ENCODE measurements at places on chromosomes 1 and 21.

GRCh38 chr1:192003295-192004077 lies 154.8 kb upstream of the RGS18 start:
- H3K4me1 ChIP-seq = no peaks in the 10 kb centered on the region
- H3K36me3 ChIP-seq = no peaks in the 10 kb centered on the region
- no peak overlapping the region for H3K27ac ChIP-seq
- DNase-seq = no peak
- H3K27me3 ChIP-seq = no peaks in the 10 kb centered on the region
- no peak overlapping the region for H3K4me3 ChIP-seq

DNA sequence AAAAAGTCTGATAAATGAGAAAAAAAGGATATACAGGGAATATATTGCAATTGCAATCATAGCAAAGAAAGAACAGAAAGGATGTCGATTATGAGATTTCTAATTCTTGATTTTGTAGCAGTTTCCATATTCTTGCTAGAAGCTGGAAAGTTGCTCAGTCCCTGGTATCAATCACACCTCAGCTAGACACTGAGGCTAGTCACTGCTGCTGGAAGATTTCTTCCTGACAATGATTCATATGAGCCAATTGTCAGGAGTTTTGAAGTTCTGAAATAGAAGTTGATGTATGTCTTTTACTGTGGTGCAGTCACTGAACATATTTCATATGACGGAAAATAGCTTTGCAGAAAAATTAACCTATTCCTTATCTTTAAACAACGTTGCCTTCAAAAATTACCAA lies 208.4 kb upstream of the C1orf105 start:
- H3K4me3 ChIP-seq = no peak overlapping the region
- no peaks in the 10 kb centered on the region for H3K36me3 ChIP-seq
- no peaks in the 10 kb centered on the region for H3K27me3 ChIP-seq

DNA sequence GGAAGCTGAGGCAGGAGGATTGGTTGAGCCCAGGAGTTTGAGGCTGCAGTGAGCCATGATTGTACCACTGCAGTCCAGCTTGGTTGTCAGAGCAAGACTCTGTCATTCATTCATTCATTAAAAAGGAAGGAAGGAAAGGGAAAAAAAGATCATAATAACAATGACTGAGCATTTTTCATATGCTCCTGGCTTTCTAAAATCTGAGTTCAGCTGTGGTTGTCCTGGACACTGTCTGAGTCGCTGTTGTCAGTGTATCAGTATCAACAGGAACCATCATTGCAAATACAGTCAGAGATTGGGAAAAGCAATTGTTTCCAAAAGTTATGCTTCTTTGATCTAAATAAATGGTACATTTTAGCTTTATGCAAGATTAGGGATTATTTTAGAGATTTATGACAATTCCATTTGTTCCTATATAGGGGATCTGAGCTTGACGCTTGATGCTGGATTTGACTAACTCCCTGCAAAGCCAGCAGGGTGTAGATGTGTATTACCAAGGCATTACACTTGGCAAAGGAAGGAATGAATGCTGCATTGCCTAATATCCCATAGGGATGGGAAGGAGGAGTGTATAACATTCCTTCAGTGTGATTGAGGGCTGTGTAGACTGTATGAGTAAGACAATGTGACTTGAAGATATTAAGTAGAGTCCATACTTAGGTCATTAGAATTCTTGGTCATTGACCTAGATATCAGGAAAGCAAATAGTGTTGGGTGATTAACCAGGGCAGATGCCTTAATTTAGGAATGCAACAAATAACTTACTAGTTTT lies 100.2 kb downstream of the DISP1 start:
- H3K36me3 ChIP-seq = peaks cover 4% of the 10 kb centered on the region
- H3K27ac ChIP-seq = no peak overlapping the region
- no peaks in the 10 kb centered on the region for H3K27me3 ChIP-seq
- no peak for DNase-seq

DNA sequence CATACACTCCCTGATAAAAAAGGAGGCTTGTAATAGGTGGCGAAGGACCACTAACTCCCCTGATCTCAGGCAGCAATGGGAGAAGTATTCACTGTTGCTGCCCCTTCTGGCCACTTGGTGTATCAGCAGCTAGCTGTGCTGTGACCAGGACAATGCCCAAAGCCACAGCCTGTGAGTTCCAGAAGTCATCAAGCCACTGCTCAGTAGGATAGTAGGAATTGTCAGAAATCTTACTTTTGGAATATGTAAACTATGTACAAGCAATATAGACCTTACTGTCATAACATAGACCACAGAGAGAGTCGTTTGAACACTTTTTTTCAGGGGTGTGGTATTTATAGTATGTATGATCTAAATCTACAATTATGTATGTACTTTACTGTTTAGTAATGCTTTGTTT lies 248.3 kb upstream of the CAMK1G start:
- H3K27me3 ChIP-seq = peaks cover 14% of the 10 kb centered on the region
- H3K4me1 ChIP-seq = no peaks in the 10 kb centered on the region
- no peak for DNase-seq

DNA sequence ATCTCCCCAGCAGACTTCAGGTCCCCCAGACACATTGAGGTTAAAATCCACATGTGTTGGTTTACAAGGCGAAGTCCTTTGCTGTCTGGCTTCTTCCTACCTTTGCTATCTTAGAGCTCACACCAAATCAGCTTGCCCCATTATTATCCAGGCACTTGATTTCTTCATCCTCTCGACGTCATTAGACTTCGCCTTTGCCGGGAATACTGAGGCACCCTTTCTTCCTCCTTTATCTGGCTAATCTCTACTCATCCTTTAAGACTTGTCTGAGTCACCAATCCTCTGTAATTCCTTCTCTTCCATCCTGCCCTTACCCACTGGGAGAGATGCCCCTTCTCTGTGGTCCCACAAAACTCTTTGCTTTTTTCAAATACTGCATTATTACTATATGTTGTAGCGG lies 9.2 kb upstream of the XCL2 start:
- H3K36me3 ChIP-seq = no peaks in the 10 kb centered on the region
- no peak overlapping the region for H3K27ac ChIP-seq
- DNase-seq = no peak
- no peaks in the 10 kb centered on the region for H3K27me3 ChIP-seq

- H3K27me3 ChIP-seq = no peaks in the 10 kb centered on the region
- DNase-seq = no peak
- peaks cover 46% of the 10 kb centered on the region for H3K36me3 ChIP-seq
- peak overlapping the region; percentile 75 for H3K27ac ChIP-seq
- peaks cover 50% of the 10 kb centered on the region for H3K4me1 ChIP-seq
These were observed 20.4 kb downstream of the SLC16A1 start for GRCh38 chr1:112935461-112936111.

DNA sequence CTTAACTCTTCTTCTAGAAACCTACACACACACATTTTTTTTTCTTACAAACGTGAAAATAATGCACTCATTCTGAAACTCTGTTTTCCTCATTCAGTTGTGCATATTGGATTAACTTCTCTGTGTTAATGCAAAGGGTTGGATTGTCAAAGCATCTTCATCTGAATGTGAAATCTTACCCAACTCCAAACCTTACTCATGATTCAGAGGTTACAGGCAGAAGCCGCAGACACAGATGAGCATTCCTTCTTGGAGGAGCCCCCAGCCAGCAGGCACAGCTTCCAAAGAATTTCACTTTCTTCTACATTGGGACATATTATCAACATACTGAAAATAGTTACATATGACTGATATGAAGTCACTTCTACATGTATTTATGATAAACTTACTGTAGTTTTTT lies 15.7 kb downstream of the PATJ start:
- no peak overlapping the region for H3K27ac ChIP-seq
- H3K4me3 ChIP-seq = no peak overlapping the region
- H3K4me1 ChIP-seq = peaks cover 25% of the 10 kb centered on the region

GRCh38 chr1:185441605-185442004 lies 124.6 kb upstream of the IVNS1ABP start:
- no peak overlapping the region for H3K27ac ChIP-seq
- H3K27me3 ChIP-seq = no peaks in the 10 kb centered on the region
- peaks cover 13% of the 10 kb centered on the region for H3K4me1 ChIP-seq
- no peak for DNase-seq

DNA sequence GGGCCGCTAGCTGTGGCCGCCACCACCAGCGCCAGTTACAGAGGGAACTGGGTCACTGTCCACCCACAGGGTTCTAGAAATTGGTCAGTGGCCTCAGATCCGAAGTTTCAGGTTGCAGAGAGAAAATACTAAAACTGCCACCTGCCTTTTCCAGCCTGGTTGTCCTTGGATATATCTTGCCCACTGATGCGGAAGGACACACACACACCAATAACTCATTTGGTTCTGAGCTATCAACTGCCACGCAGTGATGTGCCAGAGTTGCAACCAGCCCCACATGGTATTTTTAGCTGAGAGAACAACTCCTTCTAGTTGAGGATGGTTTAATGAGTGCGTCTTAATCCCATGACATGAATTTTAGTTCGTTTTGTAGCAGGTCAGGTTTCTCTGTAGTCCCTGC lies 68.1 kb downstream of the SH3BGR start:
- no peak for DNase-seq
- peaks cover 4% of the 10 kb centered on the region for H3K4me1 ChIP-seq
- H3K27ac ChIP-seq = no peak overlapping the region
- no peaks in the 10 kb centered on the region for H3K36me3 ChIP-seq

DNA sequence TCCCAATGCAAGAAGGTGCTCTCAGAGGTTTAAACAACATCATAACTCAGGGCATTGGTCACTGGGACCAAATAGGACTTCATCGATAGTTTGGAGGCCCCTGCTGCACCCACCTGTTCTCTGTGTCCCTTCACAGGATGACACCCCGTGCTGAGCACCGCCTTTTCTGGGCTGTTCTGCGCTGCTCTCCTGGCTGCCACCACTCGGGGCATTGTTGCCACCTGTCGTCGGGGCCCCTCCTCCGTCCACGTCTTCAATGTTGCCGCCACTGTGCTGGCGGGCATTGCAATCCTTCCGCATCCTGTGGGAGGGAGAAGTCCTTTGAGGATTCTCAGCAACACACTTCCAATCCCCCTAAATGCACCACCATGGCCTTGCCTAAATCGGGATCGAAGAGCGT lies 47.7 kb downstream of the NTPCR start:
- H3K4me3 ChIP-seq = no peak overlapping the region
- peaks cover 94% of the 10 kb centered on the region for H3K36me3 ChIP-seq
- no peaks in the 10 kb centered on the region for H3K4me1 ChIP-seq
- H3K27me3 ChIP-seq = no peaks in the 10 kb centered on the region
- no peak overlapping the region for H3K27ac ChIP-seq
- DNase-seq = no peak

- DNase-seq = no peak
- peaks cover 26% of the 10 kb centered on the region for H3K4me1 ChIP-seq
- H3K36me3 ChIP-seq = peaks cover 5% of the 10 kb centered on the region
- peak overlapping the region; percentile 31 for H3K27ac ChIP-seq
- no peak overlapping the region for H3K4me3 ChIP-seq
- no peaks in the 10 kb centered on the region for H3K27me3 ChIP-seq
These were observed 46.4 kb downstream of the TOR1AIP2 start for GRCh38 chr1:179831225-179831624.

DNA sequence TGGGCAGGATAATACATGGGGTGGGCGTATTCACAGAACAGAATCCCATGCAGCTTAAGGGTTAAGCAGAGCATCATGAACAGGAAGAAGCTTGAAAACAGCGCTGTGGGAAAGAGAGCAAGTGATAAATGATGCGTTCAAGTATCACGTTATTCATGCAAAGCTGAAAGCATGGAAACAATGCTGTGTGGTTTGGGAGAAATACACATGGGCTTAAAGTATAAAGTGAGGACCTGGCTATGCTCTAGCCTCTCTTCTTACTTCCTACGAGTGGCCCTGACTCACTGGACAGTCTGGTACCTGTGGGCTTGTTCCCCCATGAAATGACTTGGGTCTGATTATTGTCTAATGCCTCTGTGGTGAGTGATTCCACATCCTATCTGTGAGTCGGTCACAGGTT lies 25.7 kb downstream of the TMPRSS2 start:
- no peak for DNase-seq
- no peaks in the 10 kb centered on the region for H3K4me1 ChIP-seq
- H3K36me3 ChIP-seq = no peaks in the 10 kb centered on the region
- peaks cover 16% of the 10 kb centered on the region for H3K27me3 ChIP-seq

DNA sequence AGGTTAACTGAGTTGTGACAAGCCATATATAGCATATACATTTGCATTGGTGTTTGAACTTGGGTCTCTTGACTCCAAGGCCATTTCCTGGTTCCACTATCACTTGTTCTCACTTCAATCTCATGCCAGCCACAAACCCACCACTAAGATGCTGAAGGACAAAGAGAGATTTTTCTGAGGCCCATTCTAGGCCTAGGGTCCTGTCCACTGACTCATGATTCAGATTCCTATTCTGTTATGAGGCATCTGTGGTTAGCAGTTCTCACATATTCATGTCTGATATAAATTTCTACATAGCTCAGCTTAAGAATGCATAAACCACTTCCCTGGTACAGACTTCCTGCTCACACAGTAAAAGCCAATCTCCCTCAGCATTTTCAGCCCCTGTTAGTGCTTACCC lies 326.1 kb upstream of the BEND5 start:
- H3K27me3 ChIP-seq = no peaks in the 10 kb centered on the region
- no peaks in the 10 kb centered on the region for H3K36me3 ChIP-seq
- DNase-seq = no peak
- no peak overlapping the region for H3K27ac ChIP-seq

GRCh38 chr1:10544239-10544638 lies 69.5 kb downstream of the PEX14 start:
- H3K4me1 ChIP-seq = peaks cover 32% of the 10 kb centered on the region
- no peak overlapping the region for H3K4me3 ChIP-seq
- H3K27me3 ChIP-seq = no peaks in the 10 kb centered on the region
- no peak for DNase-seq
- peaks cover 40% of the 10 kb centered on the region for H3K36me3 ChIP-seq
- H3K27ac ChIP-seq = no peak overlapping the region

- no peak overlapping the region for H3K27ac ChIP-seq
- H3K4me1 ChIP-seq = peaks cover 15% of the 10 kb centered on the region
- peaks cover 4% of the 10 kb centered on the region for H3K27me3 ChIP-seq
- H3K4me3 ChIP-seq = no peak overlapping the region
- peaks cover 42% of the 10 kb centered on the region for H3K36me3 ChIP-seq
These were observed 13.9 kb downstream of the ATF3 start for GRCh38 chr1:212622467-212622866.

DNA sequence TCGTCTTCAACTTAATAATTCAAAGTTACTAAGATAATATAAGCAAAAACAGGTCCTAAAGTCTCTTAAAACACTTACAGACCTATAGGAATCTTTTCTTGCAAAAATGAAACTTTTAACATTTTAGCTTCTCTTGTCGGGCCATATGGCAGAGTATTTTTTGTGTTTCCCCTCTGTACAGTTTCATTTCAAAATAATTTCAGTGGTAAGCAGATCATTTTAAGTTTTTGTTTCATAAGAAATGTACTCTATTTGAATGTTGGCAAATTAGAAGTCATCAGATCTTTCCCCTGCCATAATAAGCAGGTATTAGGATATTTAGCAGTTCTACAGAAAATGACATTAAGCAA lies 37.9 kb downstream of the RGL1 start:
- no peak for DNase-seq
- H3K36me3 ChIP-seq = no peaks in the 10 kb centered on the region
- H3K4me1 ChIP-seq = peaks cover 25% of the 10 kb centered on the region
- H3K27me3 ChIP-seq = no peaks in the 10 kb centered on the region
- peak overlapping the region; percentile 25 for H3K4me3 ChIP-seq
- H3K27ac ChIP-seq = peak overlapping the region; percentile 84

Data from activated T-cell treated with anti-CD3 and anti-CD28 coated beads, Interleukin-2, amount 50 U/mL, for 24 hours (primary cell).